T-helper 22 cell (primary cell): ENCODE measurements at places on chromosomes 4 and X.

- no peak for DNase-seq
These were observed 239.1 kb downstream of the RASL11B start for GRCh38 chr4:53101191-53101581.

DNA sequence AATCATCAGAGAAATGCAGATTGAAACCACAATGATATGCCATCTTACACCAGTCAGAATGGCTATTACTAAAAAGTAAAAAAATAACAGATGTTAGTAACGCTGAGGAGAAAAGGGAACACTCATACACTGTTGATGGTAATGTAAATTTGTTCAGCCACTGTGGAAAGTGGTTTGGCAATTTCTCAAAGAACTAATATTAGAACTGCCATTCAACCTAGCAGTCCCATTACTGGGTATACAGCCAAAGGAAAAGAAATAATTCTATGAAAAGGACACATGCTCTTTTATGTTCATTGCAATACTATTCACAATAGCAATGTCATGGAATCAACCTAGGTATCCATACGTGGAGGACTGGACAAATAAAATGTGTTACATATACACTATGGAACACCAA is 566.3 kb downstream of the STPG2 start:
- DNase-seq, result no peak

- DNase-seq, result no peak
These were observed 43.5 kb downstream of the ASIC5 start for GRCh38 chr4:155822572-155822971.

- no peak for DNase-seq
These were observed 246.0 kb upstream of the ARSJ start for GRCh38 chr4:114225436-114225835.

DNA sequence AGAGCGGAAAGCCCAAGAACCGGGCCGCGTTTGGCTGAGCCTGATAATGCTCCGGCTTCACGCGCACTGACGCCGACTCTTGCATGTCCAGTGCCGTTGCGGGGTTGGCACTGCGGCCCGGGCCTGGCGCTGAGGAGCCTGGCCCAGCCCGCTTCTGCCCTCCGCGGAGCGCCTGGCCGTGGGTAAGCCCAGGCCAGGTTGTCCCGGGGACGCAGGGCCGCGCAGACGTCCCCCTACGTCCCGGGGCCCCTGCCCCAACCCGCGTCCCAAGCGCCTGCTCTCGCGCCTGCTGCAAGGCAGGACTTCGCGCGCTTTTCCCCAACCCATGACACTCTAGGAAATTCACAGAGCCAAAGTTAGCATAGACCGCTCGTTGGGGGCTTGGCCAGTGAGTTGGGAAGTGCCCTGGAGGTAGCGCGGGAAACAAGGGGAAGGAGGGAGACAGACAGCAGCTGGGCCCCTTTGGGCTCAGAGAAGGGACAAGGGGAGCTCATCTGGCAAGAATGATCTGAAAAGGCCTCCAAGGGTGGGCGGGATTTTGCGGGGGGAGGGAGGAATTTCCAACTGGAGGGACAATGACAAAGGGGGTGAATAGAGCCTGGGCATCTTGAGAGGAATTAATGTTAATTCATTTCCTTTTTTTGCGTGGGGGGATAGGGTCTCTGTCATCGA is 665 bp upstream of the LRPAP1 start:
- no peak for DNase-seq

DNA sequence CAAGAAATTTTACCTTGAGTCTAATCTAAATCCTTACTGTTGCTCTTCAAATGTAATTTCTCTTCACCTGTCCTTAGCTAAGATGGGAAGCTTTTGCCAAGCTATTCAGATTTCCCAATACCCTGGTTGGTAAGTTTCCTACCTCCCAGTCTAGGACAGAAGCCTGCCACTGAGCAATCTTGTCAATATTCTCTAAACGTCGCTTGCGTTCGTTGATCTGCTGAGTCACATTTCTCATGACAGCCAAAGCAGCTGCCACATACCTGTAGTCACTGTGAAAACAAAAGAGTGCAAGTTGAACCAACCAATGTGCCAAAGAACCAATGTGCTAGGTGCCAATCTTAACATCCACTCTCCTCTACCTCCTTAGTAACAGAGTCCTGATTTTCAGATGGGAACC is 111.1 kb downstream of the ARHGEF9 start:
- no peak for DNase-seq

DNA sequence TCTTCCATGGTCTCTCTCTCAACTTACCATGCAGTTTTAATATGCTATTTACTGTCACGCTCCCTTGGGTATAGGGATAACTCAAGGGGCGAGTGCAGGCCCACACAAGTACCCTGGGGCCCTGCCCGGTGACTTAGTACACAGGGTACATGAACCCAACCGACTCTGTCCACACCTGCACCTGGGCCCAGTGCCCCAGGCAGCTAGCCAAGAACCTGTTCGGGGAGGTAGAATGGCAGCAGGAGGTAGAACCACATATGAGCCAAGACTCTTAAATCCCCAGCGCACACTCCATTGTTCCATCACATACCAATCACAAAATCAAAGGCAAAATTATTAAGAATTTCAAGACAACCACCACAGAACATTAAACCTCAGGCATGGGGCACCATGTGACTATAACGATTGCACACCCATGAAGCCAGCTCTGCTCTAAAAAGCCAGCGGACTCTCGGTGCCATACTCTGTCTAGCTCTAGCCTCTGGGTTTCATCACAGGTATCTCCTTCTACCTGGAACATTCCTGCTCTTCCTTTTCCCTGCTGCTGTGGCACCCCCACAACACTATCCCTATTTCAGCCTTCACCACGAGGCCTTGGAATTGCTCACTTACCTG is 14.6 kb downstream of the PHF8 start:
- no peak for DNase-seq

DNA sequence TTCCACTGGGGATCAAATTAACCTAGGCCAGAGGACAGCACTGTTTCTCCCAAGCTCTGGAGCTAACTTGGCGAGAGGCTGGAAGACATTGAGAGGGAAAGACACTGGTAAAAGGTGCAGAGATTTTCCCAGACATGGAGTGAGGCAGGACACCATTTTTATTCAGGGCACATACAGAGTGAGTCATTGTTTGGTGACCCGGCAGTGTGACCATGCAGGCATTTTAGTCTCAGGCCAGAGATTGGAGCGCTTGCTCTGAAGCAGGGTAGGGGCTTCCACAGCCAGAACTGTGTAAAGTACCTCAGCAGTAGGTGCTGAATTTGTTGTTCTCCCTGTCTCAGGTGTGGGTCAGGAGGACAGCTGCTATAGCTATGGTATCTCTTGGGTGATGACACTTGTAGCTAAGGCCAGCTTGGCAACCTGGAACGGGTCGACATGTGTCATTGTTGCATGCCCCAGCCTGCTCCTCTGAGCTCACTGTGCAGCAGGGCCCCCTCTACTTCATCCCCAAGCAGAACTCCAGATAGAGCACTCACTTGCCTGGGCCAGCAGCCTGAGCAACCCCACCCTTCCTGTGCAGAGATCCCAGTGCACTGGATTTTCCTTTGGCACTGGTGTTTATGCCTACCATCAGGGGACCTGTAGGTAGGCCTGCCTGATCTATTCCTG is 79.8 kb upstream of the ATP8A1 start:
- DNase-seq, result no peak

DNA sequence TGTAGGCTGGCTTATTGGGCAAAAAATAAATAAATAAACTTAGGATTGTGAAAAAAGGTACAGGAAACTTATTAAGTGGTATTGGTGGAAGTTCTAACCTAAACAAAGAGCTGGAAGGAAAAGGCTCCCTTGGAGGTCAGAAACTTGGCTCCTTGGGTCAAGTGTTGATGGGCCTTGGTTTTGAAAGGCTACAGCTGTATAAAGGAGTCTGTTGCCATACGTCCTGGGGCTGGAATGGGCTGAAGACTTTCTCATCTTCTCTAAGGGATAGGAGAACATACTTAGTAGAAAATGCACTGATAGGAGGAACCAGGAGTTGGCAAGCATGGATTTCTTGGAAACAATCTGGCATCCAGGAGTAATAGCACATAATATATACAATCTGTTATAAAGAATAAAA is 56.6 kb downstream of the PDLIM5 start:
- DNase-seq, result no peak

DNA sequence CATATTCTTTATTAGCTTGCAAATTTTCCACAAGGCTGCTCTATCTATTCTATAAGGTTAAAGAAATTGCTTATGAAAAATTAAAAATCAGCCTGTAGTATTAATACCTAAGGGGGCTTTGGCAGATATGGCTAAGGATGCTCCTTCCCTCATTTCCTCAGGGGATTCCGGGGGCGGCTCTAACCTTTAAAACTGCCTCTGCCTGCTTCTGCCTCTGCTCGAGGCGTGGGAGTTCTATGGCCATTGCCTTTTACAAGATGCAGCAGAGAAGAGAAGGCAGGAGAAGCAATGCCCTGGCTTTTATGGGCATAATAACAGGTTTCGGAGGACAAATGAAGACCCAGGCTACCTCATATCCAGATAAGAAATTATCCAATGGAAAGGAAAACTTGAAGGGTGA is 8.6 kb upstream of the CDKN2AIP start:
- no peak for DNase-seq

DNA sequence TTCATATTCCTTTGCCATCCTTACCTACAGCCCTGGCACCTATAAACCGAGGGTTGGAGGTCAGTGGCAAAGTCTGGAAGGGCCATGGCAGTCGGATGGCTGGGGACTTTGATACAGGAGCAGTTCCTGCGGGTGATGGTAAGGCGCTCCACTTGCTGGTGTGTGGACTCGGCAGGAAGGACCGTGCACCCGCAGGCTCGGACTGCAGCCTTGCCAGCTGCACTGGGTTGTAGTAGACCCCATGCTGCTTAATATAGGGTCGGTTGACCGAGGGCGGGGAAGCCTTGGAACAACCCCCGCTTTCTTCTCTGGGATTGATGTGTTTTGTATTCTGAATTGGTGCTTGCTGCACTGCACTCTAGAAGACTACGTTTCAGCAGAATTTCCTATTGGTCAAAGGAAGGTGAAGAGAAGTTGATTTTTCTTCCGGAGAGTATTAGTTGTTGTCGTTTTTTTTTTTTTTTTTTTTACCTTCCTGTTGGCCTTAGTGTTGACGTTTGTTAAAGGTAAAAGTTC is 638 bp downstream of the BLTP1 start:
- peak; percentile 4 for DNase-seq

DNA sequence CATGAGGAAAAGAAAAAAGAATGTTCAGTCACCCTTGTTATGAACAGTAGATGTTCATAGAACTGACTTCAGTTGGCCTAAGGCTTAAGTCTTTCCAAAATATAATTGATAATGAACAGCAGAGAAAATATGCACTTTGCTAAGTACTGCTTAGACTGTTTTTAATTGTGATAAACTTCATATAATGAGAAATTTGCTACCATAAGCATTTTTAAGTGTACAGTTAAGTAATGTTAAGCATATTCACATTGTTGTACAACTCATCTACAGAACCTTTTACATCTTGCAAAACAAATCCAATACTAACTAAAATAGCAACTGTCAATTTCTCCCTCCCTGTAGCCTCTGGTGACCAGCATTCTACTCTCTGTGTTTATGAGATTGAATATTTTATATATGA is 792.2 kb upstream of the LCORL start:
- no peak for DNase-seq

DNA sequence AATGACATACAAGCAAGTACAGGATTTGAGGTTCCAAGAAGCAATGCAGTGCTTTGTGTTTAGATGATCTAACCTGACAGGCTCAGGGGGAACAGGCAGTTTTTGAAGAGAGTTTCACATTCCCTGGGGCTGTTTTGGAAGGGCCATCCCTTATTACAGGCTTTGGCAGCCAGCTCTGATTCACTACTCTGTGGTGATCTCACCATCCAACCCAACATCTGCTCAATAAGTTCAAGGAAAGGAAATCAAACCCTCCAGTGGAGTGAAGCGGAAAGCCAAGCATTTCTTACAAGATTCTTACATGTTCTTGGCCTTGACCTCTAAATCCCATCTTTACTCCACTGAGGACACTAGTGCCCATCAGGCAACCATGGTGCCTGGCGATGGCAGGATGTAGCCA is 7.5 kb downstream of the IDS start:
- DNase-seq, result no peak

- DNase-seq, result no peak
These were observed 348.4 kb upstream of the FAT1 start for GRCh38 chr4:187071946-187072600.

DNA sequence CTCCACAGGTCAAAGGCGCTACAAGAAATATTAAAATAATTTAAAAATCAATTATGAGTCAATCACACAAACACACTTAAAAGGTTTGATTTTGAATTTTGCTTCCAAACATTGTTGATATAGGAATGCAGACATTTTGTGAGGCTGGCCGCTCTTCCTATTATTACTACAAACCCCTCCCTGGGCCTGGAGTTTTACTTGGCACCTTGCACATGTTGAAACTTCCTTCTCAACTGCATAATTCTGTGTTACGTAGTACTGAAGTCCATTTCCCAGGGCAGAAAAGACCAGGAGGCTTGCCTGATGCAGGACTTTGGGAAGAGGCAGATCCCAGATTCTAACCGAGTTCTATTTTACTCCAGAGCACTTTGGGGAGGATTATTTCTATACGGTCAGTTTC is 71.5 kb downstream of the CYTL1 start:
- DNase-seq, result no peak

- DNase-seq, result no peak
These were observed 54.4 kb upstream of the FTHL17 start for GRCh38 chrX:31126205-31126604.

DNA sequence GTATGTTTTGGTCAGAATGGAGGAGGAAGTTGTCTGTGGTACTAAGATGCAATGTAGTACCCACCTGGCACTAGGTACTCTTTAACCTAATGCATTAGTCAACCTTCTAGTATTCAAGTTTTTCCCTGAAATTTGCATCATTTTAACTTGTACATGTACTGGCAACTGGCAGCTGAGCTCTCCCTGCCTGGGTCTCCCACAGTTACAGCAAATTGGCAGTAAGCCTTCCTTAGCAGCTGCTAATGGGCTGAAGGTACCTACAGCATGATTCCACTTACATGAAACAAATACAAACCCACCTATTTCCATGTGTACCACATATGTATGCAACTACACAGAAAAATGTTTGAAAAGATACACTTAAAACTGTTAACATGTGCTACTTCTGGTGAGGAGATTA is 8.1 kb upstream of the KLHL2 start:
- DNase-seq, result no peak

- DNase-seq, result no peak
These were observed 337.3 kb upstream of the HS3ST1 start for GRCh38 chr4:11765849-11766453.
